Stimulated activated CD4-positive, alpha-beta T cell treated with anti-CD3 and anti-CD28 coated beads, Interleukin-1b, Interleukin-23, amount 100 ng/mL, for 1 hour (primary cell): ENCODE measurements at places on chromosomes 1 and 21.

DNA sequence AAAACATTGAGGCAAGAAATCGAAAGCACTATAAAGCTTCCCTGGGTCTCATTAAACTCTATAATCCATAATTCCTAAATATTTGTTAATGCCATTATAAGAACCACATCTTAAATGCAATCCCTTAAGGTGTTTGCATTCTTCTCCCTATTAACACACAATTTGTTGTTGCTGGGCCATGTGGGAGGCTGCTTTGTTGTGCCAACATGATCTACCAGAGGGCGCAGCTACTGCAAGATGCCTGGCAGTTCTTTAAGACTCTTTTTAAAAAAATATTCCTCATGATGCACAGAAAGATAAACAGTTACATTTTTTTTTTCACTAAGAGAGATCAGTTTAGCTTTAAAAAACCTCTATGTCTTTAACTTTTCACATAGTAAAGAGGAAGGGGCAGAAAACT is 39.0 kb upstream of the BCAS2 start:
- DNase-seq: no peak

GRCh38 chr1:43998000-43998378 is 6.6 kb downstream of the CCDC24 start:
- DNase-seq: no peak

DNA sequence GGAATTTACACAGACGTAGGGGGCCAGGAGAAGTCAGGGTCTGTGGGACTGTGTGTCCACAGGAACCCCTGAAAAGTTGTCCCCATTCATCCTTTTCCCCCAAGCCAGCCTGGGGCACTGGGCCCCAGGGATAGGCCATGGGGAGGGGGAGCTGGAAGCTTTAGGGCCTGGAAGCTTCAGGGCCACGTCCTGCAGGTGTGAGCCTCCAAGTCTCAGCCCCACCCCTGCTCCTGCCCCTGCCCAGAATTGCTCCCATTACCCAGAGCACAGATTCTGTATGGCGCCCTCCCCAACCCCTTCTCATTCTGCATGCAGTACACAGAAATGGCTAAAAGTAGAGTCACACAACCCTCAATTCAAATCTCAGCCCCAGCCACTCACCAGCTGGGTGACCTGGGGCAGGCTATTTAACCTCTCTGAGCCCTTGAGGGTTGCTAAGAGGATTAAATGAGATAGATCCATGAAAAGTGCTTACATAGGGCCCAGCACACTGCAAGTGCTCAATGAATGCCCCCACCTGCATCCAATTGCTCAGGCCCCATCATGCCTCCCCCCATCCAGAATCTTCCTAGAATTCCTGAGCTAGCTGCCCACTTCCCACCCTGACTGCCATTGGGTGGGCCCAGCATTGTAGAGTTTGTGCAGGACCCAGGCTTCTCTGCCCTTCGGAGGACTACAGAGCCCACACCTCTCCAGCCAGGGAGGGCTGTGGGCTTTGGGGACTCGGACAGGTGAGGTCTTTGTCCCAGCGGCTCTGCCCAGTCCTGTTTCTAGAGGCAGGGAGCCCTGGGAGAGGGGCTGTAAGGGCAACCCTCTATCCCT is 6.5 kb downstream of the RAP1GAP start:
- DNase-seq: no peak

DNA sequence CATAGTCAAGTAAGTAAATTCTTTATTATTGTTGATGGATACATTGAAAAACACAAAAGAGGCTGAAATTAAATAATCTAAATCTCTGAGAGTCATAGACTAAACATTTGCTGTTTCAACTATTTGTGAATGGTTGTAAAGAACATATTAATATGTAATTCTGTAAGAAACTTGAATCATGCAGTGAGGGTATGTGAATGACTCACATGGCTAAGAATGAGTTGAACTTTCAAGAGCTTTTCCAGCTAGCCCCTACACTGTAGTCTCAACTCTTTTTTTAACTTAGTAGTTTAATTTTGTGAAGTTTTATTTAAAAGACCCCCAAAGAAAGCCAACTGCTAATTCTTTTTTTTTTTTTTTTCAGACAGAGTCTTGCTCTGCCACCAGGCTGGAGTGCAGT is 588.1 kb downstream of the DPYD start:
- no peak for DNase-seq

DNA sequence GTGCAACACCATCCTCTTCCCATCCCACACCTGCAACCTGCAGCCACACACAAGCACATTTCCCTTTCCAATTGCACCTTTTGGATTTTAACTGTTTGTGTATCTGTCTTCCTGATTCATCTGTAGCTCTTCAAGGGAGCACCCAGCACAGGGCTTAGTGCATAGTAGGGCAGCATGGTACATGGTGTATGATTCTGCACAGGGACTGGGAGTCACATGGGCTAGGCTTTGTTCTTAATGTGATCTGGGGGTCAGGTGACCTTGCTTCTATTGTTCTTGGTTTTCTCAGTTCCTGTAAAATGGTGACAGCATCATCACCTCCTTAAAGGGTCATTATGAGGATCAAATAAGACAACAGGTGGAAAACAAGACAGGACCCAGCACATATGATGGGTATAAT is 419.3 kb downstream of the MATN1 start:
- DNase-seq: no peak

- no peak for DNase-seq
These were observed 43.9 kb downstream of the NAV1 start for GRCh38 chr1:201582705-201583442.

- DNase-seq: no peak
These were observed 43.2 kb downstream of the PRRX1 start for GRCh38 chr1:170707117-170707516.

GRCh38 chr1:215482079-215482478 is 85.0 kb upstream of the KCTD3 start:
- DNase-seq: no peak

DNA sequence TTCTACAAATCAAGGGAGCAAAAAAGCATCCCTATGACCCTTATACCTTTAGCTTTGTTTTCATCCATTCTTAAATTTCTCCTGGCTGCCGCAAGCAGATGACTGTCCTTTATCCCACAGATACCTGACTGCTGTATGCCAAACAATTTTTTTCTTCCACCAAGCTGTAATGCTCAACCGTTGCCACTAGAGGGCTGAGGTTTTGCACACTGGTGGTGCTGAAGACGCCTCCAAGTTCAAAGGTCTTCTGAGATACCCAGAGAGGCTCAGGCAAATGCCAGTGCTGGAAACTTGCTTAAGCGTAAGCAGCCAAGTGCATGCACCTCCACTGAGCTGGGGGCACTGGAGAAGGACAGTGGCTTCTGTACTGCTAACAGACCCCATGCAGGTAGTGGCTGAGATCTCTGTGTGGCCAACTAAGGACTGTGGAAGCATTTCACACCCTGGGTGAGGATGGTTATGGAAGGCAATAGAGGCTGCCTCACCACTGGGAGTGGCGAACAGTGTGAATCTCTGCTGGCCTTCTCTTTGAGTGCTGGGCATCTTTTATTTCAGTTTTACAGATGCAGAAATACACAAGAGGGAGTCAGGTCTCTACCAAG is 28.5 kb downstream of the CNIH3 start:
- peak; percentile 12 for DNase-seq
